ENCODE measurements at places on chromosomes 3 and 15. TPM values are rescaled to one million over a fixed set of nuclear protein-coding genes. Genes with fewer than 3 reads are reported as not detected.

The CAND2 gene
- total RNA-seq, result 0.45 TPM

The CNTN3 gene
- total RNA-seq, result not detected

The XYLB gene
- 3.8 TPM for total RNA-seq

The ATP13A5 gene
- not detected for total RNA-seq

The GPR171 gene
- not detected for total RNA-seq

The VWA5B2 gene
- total RNA-seq, result 0.46 TPM

The PEX5L gene
- total RNA-seq, result not detected

The NMB gene
- total RNA-seq, result 17.2 TPM
